ENCODE measurements at places on chromosomes 7 and 10. TPM values are rescaled to one million over a fixed set of nuclear protein-coding genes. Genes with fewer than 3 reads are reported as not detected.

GRCh38 chr10:125212150-125212809, 51.9 kb upstream of the CTBP2 start:
- no peak for DNase-seq

DNA sequence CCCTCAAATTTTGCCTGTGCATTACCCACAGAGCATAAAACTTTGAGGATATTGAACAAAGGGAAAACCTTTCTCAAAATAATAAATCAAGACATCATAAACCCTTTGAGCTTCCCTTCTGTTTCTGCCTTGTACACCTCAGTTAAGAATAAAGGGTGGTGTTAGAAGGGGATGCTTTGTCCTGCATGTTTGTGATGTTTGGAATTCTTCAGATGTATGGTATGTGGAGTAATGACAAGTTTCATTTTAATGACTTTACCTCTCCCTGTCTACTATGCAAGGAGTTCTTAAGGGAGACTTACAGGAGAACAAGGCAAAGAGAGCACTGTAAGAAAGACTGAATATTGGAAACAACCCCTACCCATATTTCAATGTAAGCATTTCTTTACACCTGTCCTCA, 99.2 kb downstream of the HECW1 start:
- DNase-seq: no peak

The SPACDR gene
- total RNA-seq: 0.64 TPM

- DNase-seq: no peak
These were observed 41.7 kb downstream of the MAD1L1 start for GRCh38 chr7:2191016-2191415.

- DNase-seq: no peak
These were observed 49.4 kb downstream of the MRPL32 start for GRCh38 chr7:42981601-42982000.

The ACTR3C gene
- total RNA-seq: 45.9 TPM

- DNase-seq: no peak
These were observed 351.2 kb downstream of the PHTF2 start for GRCh38 chr7:78149787-78150186.

- DNase-seq: no peak
These were observed 542.2 kb upstream of the FOXK1 start for GRCh38 chr7:4139656-4140625.

The SP4 gene
- 4.5 TPM for total RNA-seq

- DNase-seq: no peak
These were observed 450.6 kb upstream of the SORCS1 start for GRCh38 chr10:107614939-107615685.

DNA sequence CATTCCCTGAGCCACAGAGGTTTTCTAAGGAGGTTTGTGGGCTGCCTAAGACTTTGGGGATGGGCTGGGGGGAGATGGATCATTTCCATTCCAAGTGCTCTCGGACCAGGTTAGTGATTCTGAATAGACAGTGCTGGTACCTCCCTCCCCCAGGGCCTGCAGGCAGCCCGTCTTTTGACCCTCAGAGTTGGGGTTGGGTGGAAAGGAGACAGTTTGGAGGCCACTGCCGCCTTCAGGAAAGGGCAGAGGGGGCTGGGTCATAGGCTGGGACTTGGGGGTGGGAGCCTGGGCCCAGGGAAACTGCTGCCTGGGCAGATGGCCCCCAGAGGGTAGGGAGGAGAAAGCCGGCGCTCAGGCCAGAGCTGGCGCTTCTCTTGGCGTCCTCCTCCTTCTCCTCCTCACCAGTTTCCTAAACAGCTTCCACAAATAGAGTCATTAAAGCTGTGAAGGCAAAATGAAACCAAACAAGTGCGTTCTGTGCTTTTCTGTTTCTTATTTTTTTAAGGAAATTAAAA, 4.4 kb downstream of the UNC5B start:
- DNase-seq: no peak

The TDRD1 gene
- total RNA-seq: not detected

GRCh38 chr7:126426652-126427051, 826.1 kb downstream of the GRM8 start:
- peak; percentile 19 for DNase-seq

DNA sequence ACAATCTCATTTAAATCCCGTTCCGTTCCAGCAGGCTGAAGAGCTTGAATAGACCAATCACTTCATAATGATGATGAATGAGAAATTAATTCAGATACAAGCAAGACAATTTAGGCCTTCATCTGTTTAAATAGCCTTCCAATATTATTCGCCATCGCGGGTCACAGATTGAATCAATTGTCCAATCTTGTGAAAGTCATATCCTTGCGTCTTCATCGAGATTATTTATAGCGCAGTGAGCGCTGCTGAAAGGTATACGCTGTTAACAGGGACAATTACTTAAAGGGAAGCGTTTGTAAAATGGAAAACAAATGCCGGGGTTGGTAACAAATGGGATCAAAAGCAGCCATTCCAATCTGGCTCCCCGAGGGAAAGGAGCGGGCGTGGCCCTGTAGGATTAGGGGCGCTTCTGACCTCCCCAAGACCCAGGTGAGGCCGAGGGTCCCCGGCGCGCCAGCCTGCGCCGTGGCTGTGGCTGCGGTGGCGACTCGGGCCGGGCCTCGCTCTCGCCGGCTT, 8.6 kb downstream of the EVX1 start:
- no peak for DNase-seq

The ZNF117 gene
- 0.74 TPM for total RNA-seq

The ZNF488 gene
- 6.6 TPM for total RNA-seq

DNA sequence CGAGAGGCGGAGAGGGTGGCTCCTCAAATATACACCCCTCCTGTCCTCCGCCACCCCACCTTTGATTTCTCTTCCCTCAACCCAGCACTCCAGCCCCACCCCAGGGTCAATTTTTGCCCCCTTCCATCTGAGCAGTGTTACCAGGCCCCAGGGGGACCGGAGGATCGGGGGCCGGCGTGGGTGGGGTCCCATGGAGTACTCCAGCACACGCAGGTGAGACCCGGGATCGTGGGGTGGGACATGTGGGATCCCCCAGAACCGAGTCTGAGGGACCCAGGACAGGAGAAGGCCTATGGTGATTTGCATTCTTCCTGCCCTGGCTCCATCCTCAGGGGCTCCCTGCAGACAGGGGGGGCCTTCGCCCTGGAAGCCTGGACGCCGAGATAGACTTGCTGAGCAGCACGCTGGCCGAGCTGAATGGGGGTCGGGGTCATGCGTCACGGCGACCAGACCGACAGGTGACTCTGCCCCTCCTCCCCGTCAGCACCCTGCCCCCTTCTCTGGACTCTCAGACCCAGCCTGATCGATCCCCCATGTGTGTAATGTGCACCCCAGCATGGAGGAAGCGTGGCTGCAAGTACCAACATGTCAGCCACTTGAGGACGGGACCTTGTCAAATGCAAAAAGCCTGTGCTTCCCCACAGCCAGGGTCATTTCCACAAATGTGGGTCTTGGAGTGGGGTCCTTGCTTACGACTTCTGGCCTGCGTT, 744 bp downstream of the TRIP6 start:
- no peak for DNase-seq

The TRIM4 gene
- 16.0 TPM for total RNA-seq

GRCh38 chr7:113086431-113086888, at the start of gene GPR85:
Gene GPR85, minus strand, starts transcription at chr7:113086827. Its CDS starts 2,106 bp downstream, at chr7:113084721.
- DNase-seq: no peak

The TMEM273 gene
- total RNA-seq: not detected

DNA sequence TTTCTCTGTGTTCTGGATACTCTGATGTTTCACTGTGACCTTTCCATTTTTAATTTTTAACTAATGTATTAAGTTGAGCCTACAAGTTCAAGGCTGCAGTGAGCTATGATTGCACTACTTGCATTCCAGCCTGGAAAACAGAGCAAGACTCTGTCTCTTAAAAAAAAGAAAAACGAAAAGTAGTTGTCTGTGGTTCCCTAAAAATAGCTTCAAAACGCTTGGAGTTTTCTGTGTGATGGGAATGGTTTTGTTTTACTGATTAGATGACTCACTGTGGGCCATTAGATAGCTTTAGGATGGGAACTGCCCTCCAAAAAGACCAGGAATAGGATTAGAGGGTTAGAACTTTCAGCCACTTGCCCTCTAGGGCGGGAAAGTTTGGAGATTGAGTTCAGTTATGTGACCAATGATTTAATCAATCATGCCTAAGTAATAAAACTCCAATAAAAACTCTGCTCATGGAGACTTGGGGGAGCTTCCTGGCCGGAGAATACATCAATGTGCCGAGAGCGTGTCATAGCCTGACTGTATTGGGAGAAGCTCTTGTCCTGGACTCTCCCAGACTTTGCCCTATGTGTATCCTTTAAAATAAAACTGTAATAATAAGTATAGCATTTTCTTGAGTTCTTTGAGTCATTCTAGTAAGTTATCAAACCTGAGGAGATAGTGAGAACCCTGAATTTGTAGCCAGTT, 147.1 kb downstream of the LYZL1 start:
- DNase-seq: no peak

DNA sequence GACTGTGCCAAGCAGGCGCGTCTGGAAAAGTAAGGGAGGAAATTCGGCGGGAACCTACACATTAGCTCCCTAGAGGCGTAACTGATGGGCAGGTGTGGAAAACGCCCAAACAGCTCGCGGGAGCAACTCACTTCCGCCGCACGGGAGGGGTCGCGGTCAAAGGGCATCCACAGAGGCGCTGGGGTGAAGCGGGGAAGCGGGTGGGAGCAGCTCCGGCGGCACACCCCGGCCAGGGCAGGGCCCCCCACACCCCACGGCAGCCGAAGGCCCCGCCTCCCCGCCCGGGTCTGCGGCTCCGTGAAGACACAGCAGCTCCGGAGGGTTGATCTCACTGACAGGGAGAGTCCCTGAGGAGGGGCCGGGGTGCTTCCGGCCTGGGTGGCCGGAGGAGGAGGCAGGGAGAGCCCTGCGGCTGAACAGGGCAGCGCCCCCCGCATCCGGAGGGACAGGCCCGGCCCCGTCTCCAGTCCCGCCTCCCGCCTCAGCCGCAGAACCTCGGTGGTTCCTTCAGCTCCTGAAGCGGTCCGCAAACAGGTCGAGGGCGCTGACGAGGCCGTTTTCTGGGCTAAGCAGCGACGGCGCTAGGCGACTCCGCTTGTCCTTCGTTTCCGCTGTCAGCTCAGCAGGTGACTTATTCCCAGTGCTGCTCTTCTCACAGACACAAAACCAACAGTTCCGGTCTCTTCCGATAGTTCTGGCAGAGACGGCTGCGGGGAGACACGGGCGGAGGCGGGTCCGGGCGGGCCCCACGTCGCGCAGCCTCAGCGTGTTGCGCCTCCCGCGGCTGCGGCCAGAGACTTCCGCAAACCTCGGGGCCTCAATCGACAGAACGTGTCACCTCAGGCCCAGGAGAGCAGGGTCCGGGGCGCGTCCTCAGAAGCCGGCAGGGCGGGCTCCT, 276.1 kb downstream of the DNAJB6 start:
- DNase-seq: no peak

DNA sequence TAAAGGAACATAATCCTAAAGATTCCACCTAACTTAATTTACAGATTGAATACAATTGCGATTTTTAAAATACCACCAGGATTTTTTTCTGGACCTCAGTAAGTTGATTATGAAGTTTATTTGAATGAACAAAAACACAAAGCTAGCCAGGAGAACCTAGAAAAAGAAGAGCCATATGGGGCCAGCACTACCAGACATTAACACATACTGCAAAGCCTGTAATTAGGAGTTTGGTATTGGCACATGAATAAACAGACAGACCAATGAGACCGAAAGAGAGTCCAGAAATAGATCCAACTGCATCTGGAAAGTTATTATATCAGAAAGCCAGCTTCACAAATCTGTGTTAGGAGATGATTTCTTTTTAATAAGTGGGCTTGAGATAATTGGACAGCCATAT, 105.5 kb upstream of the CHST15 start:
- DNase-seq: no peak

The OPN4 gene
- total RNA-seq: not detected

DNA sequence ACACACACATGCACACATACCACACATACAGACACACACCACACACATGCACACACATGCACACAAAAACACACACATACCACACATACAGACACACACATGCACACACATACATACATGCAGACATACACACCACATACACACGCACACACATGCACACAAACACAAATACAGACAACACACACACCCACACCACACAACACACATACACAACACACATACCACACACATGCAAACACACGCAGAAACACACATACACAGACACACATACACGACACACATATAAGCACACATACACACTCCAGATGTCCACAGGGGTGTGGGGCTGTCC, 60.1 kb upstream of the PPP2R2D start:
- no peak for DNase-seq

The CDK1 gene
- total RNA-seq: 36.2 TPM
